Osteoblast (primary cell): ENCODE measurements at places on chromosomes 3 and 15. TPM values are rescaled to one million over a fixed set of nuclear protein-coding genes. Genes with fewer than 3 reads are reported as not detected.

The IRAK2 gene
- total RNA-seq, result 3.2 and 4.0 TPM in 2 replicates

GRCh38 chr3:151541178-151541577 lies 80.3 kb upstream of the IGSF10 start:
- no peak overlapping the region for H3K4me3 ChIP-seq
- no peaks in the 10 kb centered on the region for H3K27me3 ChIP-seq
- H3K36me3 ChIP-seq, result no peaks in the 10 kb centered on the region
- DNase-seq, result no peak
- no peak overlapping the region for H3K27ac ChIP-seq

- no peaks in the 10 kb centered on the region for H3K36me3 ChIP-seq
- DNase-seq, result no peak
- H3K27me3 ChIP-seq, result peaks cover 23% of the 10 kb centered on the region
Observed at GRCh38 chr3:33215739-33216138, 2.9 kb downstream of the SUSD5 start.

DNA sequence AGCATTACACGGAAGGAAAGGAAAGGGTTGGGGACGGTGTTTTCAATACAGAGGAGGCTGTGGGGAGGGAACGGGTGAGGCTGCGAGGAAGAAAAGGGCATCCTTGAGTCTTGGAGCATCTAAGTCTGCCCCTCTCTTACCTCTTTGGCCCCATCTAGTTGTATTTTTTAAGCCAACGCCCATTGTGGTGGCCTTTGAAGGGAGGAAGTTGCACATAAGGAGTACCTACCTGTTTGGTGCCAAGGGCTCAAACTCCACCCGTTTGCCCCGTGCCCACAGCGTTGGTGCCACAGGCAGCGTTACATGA lies 146.1 kb upstream of the UMPS start:
- H3K4me3 ChIP-seq, result peak overlapping the region; percentile 70
- H3K27me3 ChIP-seq, result peaks cover 43% of the 10 kb centered on the region
- H3K27ac ChIP-seq, result no peak overlapping the region
- DNase-seq, result no peak
- no peaks in the 10 kb centered on the region for H3K4me1 ChIP-seq

- H3K4me3 ChIP-seq, result no peak overlapping the region
- H3K27me3 ChIP-seq, result no peaks in the 10 kb centered on the region
- H3K27ac ChIP-seq, result no peak overlapping the region
Observed at GRCh38 chr15:48292458-48292857, 38.8 kb upstream of the DUT start.

GRCh38 chr3:63576846-63577245 lies 75.6 kb upstream of the SNTN start:
- H3K4me1 ChIP-seq, result no peaks in the 10 kb centered on the region
- H3K27me3 ChIP-seq, result no peaks in the 10 kb centered on the region
- H3K36me3 ChIP-seq, result no peaks in the 10 kb centered on the region

- peaks cover 11% of the 10 kb centered on the region for H3K4me1 ChIP-seq
- H3K36me3 ChIP-seq, result no peaks in the 10 kb centered on the region
- H3K27me3 ChIP-seq, result no peaks in the 10 kb centered on the region
- no peak overlapping the region for H3K4me3 ChIP-seq
- DNase-seq, result no peak
Observed at GRCh38 chr3:157327018-157327417, 109.6 kb upstream of the PTX3 start.

The ALPK3 gene
- 0.36 and 0.59 TPM in 2 replicates for total RNA-seq

- no peak overlapping the region for H3K27ac ChIP-seq
- H3K27me3 ChIP-seq, result no peaks in the 10 kb centered on the region
- no peak for DNase-seq
- H3K4me1 ChIP-seq, result no peaks in the 10 kb centered on the region
- no peak overlapping the region for H3K4me3 ChIP-seq
Observed at GRCh38 chr15:31264559-31265089, 62.0 kb upstream of the KLF13 start.

DNA sequence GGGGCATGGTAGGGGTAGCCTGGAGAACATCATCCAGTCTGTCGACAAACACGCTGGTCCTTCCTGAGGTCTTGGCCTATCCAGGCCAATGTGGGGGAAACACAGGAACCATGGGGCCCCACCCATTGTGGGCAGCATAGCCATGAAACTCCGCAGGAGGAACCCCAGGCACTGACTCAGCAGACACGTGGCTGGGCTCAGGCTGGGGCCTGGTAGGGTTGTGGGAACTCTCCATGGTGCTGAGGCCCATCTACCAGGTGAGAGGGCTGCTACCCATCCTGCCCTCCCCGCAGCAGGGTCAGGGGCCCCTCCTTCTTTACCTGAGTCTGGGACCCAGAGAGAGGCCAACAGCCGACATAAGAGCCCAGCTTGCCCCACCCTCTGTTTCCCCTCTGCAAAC lies 22.6 kb upstream of the CACNA2D2 start:
- peak; percentile 98 for DNase-seq
- H3K36me3 ChIP-seq, result no peaks in the 10 kb centered on the region
- no peak overlapping the region for H3K27ac ChIP-seq
- no peaks in the 10 kb centered on the region for H3K4me1 ChIP-seq
- peaks cover 26% of the 10 kb centered on the region for H3K27me3 ChIP-seq

- H3K27ac ChIP-seq, result no peak overlapping the region
- DNase-seq, result no peak
- H3K27me3 ChIP-seq, result no peaks in the 10 kb centered on the region
Observed at GRCh38 chr3:103991461-103992115, 1375.1 kb upstream of the ALCAM start.

DNA sequence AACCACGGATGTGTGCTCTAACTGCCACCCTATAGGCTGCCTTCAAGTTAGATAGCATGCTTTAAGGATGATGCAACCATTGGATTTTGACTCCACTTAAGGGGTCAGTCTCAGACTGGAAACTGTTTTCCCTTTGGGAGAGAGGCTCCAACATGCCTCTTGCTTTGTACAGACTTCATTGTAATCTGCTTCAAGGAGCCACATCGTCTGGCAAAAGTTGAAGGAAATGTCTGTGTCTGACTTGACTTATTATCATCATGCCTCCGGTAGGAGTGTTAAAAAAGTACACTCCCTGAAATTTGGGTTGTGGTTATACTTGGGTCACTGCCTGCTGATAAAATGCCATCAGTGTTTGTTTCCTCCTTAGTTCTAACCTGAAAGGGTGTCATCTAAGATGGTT lies 245.4 kb upstream of the CDIN1 start:
- peaks cover 23% of the 10 kb centered on the region for H3K4me1 ChIP-seq
- DNase-seq, result peak; percentile 6
- H3K27me3 ChIP-seq, result no peaks in the 10 kb centered on the region
- peak overlapping the region; percentile 10 for H3K27ac ChIP-seq
- no peaks in the 10 kb centered on the region for H3K36me3 ChIP-seq

- no peak overlapping the region for H3K4me3 ChIP-seq
- H3K27me3 ChIP-seq, result no peaks in the 10 kb centered on the region
- H3K27ac ChIP-seq, result no peak overlapping the region
- DNase-seq, result no peak
Observed at GRCh38 chr3:50268276-50268675, 671 bp upstream of the SEMA3B start.

The OR5K2 gene
- total RNA-seq, result not detected in 2 replicates

The MON1A gene
- 13.0 and 14.1 TPM in 2 replicates for total RNA-seq

GRCh38 chr3:74273555-74274402 lies 340.7 kb downstream of the CNTN3 start:
- no peaks in the 10 kb centered on the region for H3K27me3 ChIP-seq
- H3K4me3 ChIP-seq, result no peak overlapping the region
- H3K27ac ChIP-seq, result no peak overlapping the region
- no peaks in the 10 kb centered on the region for H3K4me1 ChIP-seq
- DNase-seq, result no peak
- H3K36me3 ChIP-seq, result no peaks in the 10 kb centered on the region

- H3K27ac ChIP-seq, result peak overlapping the region; percentile 85
- H3K4me3 ChIP-seq, result no peak overlapping the region
- peaks cover 72% of the 10 kb centered on the region for H3K36me3 ChIP-seq
- H3K27me3 ChIP-seq, result no peaks in the 10 kb centered on the region
Observed at GRCh38 chr15:66719471-66719870, 17.4 kb downstream of the SMAD6 start.

DNA sequence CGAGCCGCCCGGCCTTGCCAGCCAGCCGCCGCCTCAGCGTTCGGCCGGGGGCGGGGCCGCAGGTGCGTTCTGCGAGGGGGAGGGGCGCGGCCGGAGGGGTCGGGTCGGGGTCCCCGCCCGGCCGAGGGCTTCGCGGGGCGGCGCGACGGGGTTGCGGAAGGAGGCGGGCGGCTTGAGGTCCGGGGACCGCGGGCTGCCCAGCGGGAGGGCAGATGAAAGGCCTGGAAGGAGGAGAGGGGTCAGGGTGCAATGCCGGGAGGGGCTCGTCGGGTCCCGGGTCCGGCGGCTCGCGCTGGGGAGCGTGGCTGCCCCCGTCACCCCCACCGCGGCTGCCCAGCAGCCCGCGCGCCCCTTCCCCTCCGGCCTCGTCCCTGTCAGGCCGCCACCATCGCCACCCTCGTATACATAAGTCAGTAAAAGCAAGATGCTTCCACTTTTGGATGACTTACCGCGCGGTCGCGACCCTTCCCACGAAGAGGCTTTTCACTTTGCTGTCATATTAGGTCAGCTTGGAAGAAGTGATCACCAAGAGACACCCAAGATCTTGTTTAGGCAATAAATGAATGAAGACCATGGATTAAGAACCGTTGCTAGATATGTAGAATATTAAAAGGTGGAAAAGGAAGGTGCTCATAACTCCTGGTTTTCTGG lies 620 bp upstream of the ANP32A start:
- peak overlapping the region; percentile 93 for H3K4me3 ChIP-seq
- no peaks in the 10 kb centered on the region for H3K27me3 ChIP-seq
- H3K36me3 ChIP-seq, result no peaks in the 10 kb centered on the region

DNA sequence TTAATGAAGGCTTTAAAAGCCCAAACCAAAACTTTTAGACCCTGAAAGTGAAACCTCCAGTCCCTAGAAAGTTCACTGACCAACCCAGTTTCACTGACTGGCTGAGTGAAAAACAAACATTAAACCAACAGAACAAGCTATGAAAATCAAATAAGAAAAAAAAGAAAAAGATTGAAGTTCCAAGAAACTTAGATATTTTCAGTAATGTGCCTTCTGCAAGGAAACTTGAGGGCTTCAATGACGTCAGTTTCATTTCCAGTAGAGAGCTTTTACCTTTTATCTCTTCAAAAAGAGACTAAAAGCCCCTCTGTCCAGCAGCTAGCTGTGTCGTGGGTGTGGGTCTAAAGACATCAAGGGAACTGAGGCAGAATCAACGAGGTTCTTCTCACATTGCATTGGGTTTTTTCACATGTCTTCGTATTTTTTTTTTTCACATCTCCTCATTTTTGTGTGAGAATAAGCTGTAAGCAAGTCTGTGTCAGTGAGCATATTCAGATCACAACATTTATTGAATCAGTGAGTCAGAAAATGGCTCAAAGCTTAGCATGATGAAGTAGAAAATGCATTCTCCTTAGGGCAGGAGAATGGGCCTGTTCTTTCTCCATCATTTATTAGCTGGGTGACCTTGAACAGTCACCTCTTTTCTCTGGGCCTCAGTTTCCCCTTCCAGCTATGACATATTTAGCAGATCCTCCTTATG lies 54.8 kb upstream of the BCL6 start:
- DNase-seq, result no peak
- H3K4me3 ChIP-seq, result peak overlapping the region; percentile 8
- H3K36me3 ChIP-seq, result no peaks in the 10 kb centered on the region

The IFT80 gene
- 63.0 and 63.6 TPM in 2 replicates for total RNA-seq

- no peaks in the 10 kb centered on the region for H3K27me3 ChIP-seq
- no peak overlapping the region for H3K4me3 ChIP-seq
- no peak for DNase-seq
- H3K36me3 ChIP-seq, result no peaks in the 10 kb centered on the region
- H3K27ac ChIP-seq, result no peak overlapping the region
Observed at GRCh38 chr3:112815981-112816380, 30.7 kb downstream of the CD200R1L start.

DNA sequence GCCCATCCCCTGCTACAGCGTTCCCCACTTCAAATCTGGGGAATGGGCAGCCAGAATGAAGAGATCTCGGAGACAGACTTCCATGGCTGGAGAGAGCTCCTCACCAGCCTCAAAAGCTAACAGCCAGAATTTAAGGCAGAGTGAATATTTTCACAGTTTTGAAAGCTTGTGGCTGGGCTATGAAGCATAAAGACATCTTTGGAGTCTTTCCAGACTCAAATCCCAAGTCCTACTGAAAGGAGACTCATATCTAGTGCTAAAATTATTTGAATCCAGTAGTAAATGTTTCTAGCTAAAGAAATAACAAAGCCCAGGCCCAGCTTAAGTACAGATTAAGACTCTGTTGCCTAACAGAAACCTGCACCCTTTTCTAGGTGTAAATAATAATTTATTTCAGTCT lies 628.4 kb upstream of the ALCAM start:
- H3K27me3 ChIP-seq, result no peaks in the 10 kb centered on the region
- H3K36me3 ChIP-seq, result no peaks in the 10 kb centered on the region
- H3K27ac ChIP-seq, result no peak overlapping the region
- no peak overlapping the region for H3K4me3 ChIP-seq
- H3K4me1 ChIP-seq, result no peaks in the 10 kb centered on the region

The CCR8 gene
- total RNA-seq, result not detected in 2 replicates

The EFCC1 gene
- total RNA-seq, result not detected in 2 replicates

DNA sequence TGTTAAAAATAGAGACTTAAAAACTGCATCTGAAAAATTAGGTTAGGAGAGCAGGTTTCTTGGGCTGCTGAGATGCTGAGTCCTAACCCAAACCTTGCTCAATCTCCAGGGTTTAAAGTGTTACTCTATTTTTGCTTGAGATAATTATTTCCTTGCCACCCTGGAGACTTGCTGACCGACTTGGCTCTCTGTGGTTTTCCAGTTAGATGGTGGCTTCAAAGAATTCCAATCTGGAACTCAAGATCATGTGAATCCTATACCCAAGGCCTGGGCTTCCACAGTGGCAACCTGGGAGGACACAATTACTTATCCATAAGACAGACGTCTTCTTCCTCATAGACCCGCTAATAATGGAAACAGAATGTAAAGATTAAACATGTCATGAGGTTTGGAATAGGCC lies 47.7 kb downstream of the SUMF1 start:
- H3K4me3 ChIP-seq, result no peak overlapping the region
- H3K27ac ChIP-seq, result no peak overlapping the region
- DNase-seq, result no peak
- H3K27me3 ChIP-seq, result no peaks in the 10 kb centered on the region
- peaks cover 30% of the 10 kb centered on the region for H3K4me1 ChIP-seq
- no peaks in the 10 kb centered on the region for H3K36me3 ChIP-seq

DNA sequence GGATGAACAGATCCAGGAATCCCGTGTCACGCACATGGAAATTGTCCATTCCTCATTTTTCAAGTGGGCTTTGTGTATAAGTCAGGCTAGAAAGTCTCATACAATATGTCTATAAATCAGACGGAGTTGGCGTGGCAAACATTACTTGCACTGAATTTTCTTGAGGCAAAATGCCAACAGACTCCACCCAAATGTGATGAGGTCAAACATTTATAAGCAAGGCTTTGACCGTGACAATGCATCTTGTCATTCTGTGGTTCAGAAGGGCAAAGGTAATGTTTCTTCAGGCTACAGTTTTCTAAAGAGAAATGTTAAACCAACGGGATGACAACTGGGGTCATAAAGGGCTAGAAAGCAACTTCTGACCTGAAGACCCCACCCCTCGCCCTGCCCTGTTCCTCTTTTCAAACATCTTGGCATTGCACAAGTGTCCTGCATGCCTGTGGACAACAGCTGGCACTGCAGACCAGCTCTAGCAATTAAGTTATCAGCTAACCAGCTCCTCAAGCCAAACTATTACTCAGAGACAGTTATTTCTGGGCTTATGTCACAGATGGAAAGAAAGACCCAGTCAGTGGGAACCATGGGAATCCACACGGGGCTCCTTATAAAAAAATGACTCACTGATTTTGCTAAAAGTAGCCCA lies 36.5 kb upstream of the SPTBN5 start:
- H3K27ac ChIP-seq, result peak overlapping the region; percentile 81
- peaks cover under 1% of the 10 kb centered on the region for H3K36me3 ChIP-seq
- peak; percentile 95 for DNase-seq
- H3K4me1 ChIP-seq, result peaks cover 53% of the 10 kb centered on the region
- peak overlapping the region; percentile 18 for H3K4me3 ChIP-seq
